Right lobe of liver (tissue), 6 donors: ENCODE measurements at places on chromosomes 2 and 18.

GRCh38 chr2:149715005-149715592 is 127.5 kb upstream of the MMADHC start:
- no peak for DNase-seq

- no peak for DNase-seq
Observed at GRCh38 chr18:12933327-12933726, 14.5 kb upstream of the SEH1L start.

DNA sequence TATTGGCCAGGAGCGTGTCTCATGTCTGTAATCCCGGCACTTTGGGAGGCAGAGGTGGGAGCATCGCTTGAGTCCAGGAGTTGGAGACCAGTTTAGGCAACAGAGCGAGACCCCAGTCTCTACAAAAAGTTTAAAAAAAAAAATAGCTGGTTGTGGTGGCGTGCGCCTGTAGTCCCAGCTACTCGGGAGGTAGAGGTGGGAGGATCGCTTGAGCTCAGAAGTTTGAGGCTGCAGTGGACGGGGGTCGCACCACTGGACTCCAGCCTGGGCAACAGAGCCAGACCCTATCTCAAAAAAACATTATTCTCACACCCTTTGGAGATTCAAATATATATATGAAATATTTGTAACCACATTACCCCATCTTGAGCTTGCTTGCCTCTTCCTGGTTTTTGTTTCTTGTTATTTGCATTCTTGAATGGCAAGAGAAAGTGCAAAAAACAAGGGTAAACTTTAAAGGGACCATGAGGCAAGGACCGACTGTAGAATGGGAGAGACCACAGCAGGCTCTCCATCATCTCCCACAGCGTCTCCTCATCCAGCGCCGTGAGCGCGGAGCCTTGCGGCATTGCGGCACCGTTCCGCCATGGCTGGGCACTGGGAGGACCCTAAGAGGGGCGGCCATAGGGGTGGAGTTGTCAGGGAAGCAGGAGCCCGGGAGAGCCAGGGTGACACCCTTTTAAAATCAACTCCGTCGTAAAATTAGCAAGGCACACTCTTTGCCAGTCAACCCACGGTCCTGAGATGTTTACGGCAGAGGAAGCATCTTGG is 1.4 kb downstream of the ELP2 start:
- DNase-seq, result no peak

GRCh38 chr2:121006743-121007489 is 271.2 kb downstream of the GLI2 start:
- DNase-seq, result no peak

DNA sequence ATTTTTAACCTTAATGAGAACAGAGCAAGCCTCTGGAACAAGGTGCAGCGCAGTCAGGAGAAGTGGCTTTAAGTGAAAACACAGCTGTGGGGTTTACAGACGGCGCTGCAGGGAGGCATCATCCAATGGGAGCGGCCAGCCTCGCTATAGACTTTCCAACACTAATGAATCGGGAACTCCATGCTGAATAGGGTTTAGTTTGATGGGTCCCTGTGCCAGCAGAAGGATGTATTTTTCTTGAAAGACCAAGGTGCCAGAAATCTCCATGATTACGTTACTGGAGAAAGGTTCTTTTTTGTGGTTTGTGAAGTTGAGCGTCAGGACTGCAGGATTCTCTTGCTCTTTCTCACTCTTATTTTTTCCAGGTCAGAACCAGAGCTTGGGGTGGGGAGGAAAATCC is 87.9 kb upstream of the ALPP start:
- no peak for DNase-seq

DNA sequence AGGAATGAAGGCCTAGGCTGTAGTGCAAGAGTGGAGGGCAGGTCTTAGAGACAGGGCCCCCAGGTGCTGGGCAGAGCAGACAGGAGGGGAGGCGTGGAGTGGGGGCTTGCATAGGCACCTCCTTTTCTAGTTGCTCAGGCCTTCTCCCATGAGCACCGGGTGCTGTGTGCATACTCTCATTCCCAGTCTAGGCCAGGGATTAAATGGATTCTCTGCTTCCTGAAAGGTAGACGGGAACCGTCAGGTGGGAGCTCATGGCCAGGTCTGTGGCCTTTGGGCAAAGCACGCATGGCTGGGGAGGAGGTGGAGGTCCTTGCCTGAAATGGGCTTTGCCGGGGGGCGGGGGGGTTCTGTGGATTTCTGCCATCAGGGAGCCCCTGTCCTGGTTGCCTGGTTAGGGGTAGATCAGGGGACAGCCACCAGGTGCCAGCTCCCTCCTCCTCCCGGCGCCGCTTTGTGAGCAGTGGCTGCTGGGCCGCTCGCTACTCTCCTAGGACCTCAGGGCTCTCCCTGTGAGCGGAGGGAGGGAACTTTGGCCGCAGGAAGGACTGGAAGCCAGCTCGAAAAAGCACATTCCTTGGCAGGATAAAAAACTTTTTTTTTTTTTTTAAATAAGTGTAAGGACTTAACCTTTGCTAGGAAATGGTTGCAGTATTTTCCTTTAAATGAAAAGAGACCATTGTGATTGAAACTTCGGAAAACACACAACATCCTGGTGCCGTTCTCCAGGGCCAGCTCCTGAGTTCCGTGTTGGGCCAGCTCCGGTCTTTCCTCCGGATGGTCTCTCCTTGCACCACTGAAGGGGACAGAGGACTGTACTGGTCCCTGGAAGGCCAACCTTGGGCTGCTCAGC is 82.8 kb upstream of the HAAO start:
- DNase-seq, result no peak
